ENCODE measurements at places on chromosomes 7 and 10.
A peak's percentile ranks its signal among the peaks of the same experiment; 100 is the strongest.

GRCh38 chr10:117273980-117274379, 33.1 kb downstream of the SLC18A2 start:
- no peak for DNase-seq

- DNase-seq: no peak
These were observed 241.9 kb upstream of the SLC26A5 start for GRCh38 chr7:103687951-103688350.

DNA sequence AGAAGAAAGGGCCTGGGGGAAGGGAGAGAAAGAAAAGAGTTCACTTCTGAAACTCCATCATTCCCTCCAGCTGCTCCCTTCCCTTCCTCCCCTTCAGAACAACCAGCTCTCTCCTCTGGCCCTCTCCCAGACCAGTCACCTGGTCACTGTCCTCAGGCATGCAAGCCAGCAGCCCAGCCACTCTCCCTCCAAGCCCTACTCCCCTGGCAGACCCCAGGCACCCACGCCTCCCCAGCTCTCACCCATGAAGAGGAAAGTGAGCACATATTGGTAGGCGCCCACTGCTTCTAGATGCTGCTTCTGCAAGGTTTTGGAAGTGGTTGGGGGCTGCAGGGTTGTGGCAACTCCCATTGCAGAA, 353 bp downstream of the MOGAT3 start:
- no peak for DNase-seq

DNA sequence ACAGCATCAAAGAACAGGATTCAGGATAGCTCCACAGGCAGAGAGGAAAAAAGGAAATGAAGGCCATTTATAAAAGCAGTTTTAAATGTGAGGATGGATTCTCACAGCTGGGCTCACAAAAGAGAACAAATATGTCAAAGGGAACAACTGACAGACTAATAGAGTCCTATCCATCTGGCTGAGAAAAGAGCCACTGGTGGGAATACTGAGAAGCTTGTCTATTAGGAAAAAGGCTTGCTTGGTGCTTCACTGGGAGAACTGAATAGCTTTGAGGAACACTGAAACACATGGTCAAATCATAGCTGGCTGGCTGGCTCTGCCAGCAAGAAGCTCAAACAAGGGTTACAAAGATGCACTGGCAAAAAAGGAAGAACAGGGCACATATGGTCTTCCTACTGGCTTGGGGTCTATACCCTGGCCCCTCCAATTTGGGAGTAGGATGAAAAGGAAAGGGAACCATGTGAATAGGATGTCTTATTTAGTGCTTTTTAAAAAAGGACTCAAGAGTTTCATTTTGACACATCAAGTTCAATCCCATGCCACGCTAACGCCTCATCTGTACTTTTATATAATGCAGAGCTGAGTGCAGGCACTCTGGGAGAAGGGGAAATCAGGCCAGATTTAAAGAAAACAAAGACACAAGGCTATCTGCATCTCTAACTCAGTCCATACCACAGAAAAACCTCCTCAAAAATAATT, 44.8 kb upstream of the KCNIP2 start:
- DNase-seq: no peak

DNA sequence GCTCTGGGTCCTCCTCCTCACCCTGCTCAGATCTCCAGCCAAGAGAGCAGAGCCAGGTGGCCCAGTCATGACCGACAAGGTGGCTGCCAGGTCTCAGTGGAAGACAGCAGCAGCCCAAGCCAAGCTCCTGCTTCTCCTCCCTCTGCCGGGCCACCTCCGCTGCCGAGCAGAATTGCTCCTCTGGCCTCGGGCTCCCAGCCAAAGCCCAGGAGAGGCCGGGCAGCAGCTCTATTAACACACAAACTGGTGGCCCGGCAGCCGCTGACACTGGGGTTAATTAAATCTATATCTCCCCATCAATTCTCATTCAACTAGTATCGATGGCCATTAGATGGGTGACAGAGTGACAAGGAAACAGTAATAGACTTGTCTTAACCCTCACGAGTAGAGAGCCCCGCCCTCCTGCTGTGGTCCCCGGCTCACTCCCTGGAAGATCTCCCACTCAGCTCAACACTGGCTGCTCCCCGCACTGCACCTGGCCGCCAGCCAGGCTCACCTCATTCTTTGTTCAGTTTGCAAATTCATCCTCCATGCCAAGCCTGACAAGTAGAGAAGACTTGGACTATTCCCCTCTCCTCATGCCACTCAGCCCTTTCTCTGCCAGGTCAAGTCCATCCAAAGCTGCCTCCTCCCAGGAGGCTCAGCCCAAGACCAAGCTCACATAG, 74.1 kb upstream of the UNC5B start:
- DNase-seq: no peak

DNA sequence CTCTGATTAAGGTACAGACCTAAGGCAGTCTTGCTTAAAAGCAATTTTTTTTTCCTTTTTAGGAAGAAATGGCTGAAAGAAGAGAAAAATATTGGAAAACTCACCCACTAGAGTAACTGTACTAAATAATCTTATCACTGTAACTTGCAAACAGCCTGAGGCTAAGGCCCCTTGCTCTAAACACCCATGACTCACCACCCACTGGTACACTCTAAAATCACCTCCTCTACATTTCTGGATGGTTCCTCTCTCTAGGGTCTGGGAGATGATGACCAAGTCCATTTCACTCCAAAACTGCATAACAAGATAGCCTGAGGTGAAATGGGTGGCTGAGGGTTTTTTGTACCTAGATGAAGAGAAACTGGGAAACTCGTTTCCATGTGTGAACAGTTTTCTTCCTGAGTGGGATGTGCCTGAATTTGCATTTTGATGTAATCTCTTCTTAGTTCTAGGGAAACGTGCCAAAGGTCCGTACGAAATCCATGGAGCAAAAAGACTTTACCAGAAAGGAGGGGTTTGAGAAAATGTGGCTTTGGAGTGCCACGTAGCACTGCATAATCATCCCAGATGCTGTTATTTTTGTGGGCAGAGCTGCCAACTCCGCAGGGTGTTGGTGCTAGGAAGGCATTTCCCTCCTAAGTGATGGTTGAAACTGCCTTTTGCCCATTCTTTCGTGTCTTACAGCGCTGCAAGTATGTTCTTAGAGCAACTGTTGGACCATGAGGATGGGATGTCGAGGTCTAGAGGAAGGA, 113.5 kb upstream of the C10orf90 start:
- no peak for DNase-seq

GRCh38 chr10:95295031-95295755, 4.4 kb upstream of the PDLIM1 start:
- DNase-seq: peak; percentile 98

- DNase-seq: no peak
These were observed 10.7 kb downstream of the BRAT1 start for GRCh38 chr7:2544541-2545188.

GRCh38 chr7:37052705-37053104, 328.4 kb upstream of the AOAH start:
- DNase-seq: peak; percentile 20

GRCh38 chr10:57338823-57339558, 928.7 kb downstream of the IPMK start:
- peak; percentile 58 for DNase-seq

- peak; percentile 16 for DNase-seq
These were observed 107.3 kb downstream of the SMURF1 start for GRCh38 chr7:99036546-99037111.

DNA sequence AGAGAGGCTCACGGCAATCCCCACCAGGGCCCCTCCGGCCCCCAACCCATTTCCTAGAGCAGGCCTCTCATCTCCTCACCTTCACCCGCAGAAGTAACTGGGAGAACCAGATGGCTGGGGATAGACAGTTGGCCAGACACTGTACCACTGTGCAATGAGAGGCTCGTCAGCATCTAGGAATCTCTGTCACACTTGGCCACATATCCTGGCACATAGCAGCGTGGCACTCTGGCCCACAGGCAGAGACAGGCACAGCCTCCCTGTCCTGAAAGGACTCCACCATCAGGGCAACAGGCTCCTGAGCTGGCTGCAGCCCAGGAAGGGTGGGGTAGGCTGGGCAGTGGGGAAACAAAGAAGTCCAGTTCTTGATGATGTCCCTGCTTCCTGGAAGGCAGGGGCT, 45.8 kb downstream of the C10orf143 start:
- DNase-seq: no peak

DNA sequence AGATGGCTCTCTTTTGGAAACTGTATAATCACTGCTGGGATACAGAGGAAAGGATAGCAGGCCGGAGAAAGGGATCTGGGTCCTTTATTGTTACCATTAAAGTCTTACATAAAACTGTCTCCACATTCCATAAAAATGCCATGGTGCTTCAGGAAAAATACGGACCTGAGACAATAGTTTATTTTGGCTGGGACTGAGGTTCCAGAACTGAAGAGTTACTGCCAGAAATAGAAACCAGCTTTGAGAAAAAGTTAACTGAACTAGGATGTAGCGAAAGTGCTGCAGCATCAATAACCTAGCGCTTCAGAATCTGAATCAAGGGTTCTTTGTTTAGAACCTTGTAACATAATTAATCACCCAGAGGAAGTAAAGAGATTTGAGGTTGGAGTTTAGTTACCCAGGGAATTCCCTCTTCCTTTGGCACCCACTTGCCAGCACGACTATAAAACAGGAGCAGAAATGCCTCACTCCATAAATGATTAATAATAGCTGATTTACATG, 38.0 kb downstream of the MEOX2 start:
- DNase-seq: no peak

GRCh38 chr7:83937930-83938329, 256.7 kb downstream of the SEMA3A start:
- no peak for DNase-seq

GRCh38 chr10:119478111-119478802, 64.3 kb downstream of the RGS10 start:
- DNase-seq: peak; percentile 90

DNA sequence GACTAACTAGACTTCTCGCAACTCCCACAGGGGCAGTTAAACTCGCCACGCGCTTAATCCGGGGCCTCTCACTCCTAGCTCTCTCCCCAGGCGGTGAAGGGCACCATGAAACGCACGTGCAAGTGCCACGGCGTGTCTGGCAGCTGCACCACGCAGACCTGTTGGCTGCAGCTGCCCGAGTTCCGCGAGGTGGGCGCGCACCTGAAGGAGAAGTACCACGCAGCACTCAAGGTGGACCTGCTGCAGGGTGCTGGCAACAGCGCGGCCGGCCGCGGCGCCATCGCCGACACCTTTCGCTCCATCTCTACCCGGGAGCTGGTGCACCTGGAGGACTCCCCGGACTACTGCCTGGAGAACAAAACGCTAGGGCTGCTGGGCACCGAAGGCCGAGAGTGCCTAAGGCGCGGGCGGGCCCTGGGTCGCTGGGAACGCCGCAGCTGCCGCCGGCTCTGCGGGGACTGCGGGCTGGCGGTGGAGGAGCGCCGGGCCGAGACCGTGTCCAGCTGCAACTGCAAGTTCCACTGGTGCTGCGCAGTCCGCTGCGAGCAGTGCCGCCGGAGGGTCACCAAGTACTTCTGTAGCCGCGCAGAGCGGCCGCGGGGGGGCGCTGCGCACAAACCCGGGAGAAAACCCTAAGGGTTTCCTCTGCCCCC, 19.5 kb downstream of the WNT8B start:
- peak; percentile 48 for DNase-seq

GRCh38 chr10:104492329-104492940, 138.8 kb downstream of the CFAP58 start:
- no peak for DNase-seq

DNA sequence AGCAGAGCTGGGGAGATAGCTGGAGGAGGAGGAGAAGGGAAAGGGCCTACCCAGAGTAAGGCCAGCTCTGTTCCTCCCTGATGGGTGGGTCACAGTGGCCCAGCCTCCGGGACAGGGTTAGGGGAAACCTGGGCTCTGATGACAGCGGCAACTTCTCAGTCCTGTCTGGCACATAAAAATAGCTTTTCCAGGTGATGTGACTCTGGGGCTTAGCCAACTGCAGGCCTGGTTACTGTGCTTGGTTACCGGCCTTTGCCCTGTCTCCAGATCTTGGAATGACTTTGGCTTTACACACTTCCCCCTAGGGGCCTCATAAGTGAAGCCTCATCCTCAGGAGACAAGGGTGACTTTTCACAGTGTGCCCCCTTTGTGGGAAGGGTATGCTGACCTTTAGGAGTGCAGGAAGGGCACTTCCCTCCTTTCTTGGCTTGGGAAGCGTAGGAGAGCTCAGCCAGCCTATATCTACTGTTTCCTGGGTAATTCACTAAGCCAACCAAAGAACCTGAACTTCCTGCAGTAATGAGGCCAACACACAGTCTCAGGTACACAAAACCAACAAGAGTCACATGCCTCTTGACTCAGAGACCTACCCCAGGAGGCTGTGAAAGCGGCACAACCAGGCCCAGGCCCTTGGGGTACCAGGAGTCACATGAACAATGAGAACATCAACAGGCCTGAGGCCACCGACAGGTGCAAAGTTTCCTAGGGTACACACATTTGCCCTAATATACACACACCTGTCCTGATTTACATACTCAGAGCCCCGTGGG, 11.7 kb upstream of the HILPDA start:
- DNase-seq: no peak

GRCh38 chr7:36651404-36651803, 72.9 kb downstream of the AOAH start:
- DNase-seq: no peak

DNA sequence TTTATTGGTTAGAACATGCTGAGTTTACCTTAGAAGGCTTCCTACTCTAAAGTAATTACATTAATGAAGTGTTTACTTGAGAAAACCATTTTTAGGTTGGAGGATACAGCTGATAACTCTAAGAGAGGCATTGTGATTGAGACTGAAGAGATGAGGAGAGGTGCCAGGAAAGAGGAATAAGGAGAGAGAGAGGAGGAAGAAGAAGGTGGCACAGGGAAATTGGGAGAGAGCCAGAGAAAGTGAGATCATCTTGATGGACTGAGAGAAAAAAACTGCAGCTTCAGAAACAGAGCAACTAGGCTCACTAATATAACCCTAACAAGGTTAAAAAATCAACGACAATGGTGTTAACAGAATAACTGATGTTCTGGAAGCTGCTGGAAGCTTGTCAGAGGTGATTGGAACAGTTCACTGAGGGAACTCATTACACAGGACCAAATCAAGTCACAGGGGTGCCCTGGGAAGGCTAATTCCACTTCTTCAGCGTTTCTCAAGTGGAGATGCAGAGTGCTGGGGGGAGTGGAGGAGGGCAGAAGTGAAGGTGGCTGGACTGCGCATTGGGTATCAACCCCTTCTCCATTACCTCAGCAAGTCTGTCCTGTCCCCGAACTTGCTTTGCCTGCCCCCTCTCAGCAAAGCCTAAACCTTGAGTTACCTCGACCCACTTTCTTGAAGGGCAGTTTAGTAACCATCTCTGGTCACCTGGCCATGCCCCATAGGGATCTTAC, 6.9 kb upstream of the SORBS1 start:
- DNase-seq: no peak

- peak; percentile 12 for DNase-seq
These were observed 44.0 kb downstream of the COL13A1 start for GRCh38 chr10:69845574-69846292.

- DNase-seq: peak; percentile 58
These were observed 72.4 kb upstream of the SP4 start for GRCh38 chr7:21355406-21355874.

- no peak for DNase-seq
These were observed 133.1 kb downstream of the SVIL start for GRCh38 chr10:29501692-29502091.

GRCh38 chr10:19941206-19941880, 125.1 kb downstream of the PLXDC2 start:
- no peak for DNase-seq

All from OCI-LY7 (cell line).